ENCODE measurements at places on chromosomes 1 and 21. TPM values are rescaled to one million over a fixed set of nuclear protein-coding genes. Genes with fewer than 3 reads are reported as not detected.

ESPN gene
- not detected for total RNA-seq

DNA sequence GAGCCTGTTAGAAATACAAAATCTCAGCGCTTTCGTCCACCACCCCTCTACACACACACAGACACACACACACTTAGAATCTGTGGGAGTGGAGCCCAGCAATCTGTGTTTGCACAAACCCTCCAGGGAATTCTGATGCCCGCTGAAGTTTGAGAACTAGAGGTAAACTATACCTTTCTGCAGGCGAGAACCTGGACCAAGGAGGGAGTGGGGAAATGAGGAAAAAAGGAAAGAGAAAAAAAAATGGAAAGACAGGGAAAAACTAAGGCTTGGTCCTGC, 468 bp upstream of the NIBAN1 start:
- no peak for DNase-seq

KPRP gene
- total RNA-seq: not detected

GRCh38 chr1:228313536-228314277, 92.9 kb downstream of the TRIM11 start:
- DNase-seq: no peak

GRCh38 chr1:103265551-103265950, 157.2 kb upstream of the COL11A1 start:
- DNase-seq: no peak

RPS6KA1 gene
- 10.1 TPM for total RNA-seq

ROR1 gene
- 1.4 TPM for total RNA-seq

CHIA gene
- total RNA-seq: not detected

- DNase-seq: no peak
Measured at GRCh38 chr1:213987927-213988506, at the start of gene PROX1. TSS of gene PROX1 (plus strand) at chr1:213987973. CDS start at chr1:213996536, 8,563 bp downstream.

MYOC gene
- total RNA-seq: not detected

DNA sequence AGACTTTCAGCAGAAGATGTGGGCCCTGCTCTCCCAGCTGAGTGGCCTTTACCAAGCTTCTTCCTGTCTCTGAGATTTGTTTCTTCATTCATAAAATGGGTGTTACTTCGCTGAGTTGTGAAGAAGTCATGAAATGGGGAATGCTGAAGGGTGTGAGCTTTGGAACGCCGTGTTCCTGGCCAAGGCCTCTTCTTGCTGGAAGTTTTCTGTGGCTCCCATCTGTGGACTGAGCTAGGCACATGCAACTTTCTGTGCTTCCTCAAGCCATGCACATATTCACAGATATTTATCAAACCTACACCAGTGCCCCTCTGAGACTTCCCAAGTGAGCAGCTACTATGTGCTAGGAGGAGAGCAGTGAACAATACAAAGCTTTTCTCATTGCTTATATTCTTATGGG, 106.3 kb upstream of the JUN start:
- DNase-seq: no peak

- DNase-seq: no peak
Measured at GRCh38 chr1:25647106-25647505, 30.5 kb downstream of the MAN1C1 start.

- DNase-seq: peak; percentile 20
Measured at GRCh38 chr21:45818276-45818903, 163.2 kb upstream of the COL6A1 start.

FAM72D gene
- 8.0 TPM for total RNA-seq

- DNase-seq: no peak
Measured at GRCh38 chr1:208213786-208214185, 30.4 kb downstream of the PLXNA2 start.

- DNase-seq: peak; percentile 97
Measured at GRCh38 chr1:173429471-173430402, 47.4 kb upstream of the PRDX6 start.

- DNase-seq: no peak
Measured at GRCh38 chr1:39434797-39435395, 56.5 kb upstream of the BMP8A start.

GRCh38 chr1:45205011-45205909, 1.1 kb downstream of the ZSWIM5 start:
- DNase-seq: peak; percentile 46
